ENCODE measurements at places on chromosomes 7 and 10.

GRCh38 chr7:28806841-28807240 lies 151.3 kb downstream of the TRIL start:
- DNase-seq = no peak

GRCh38 chr10:74047871-74048270 lies 50.0 kb downstream of the VCL start:
- no peak for DNase-seq

- DNase-seq = no peak
Observed at GRCh38 chr7:16826060-16826459, 21.3 kb upstream of the AGR2 start.

- no peak for DNase-seq
Observed at GRCh38 chr7:43952028-43952427, 25.8 kb downstream of the UBE2D4 start.

DNA sequence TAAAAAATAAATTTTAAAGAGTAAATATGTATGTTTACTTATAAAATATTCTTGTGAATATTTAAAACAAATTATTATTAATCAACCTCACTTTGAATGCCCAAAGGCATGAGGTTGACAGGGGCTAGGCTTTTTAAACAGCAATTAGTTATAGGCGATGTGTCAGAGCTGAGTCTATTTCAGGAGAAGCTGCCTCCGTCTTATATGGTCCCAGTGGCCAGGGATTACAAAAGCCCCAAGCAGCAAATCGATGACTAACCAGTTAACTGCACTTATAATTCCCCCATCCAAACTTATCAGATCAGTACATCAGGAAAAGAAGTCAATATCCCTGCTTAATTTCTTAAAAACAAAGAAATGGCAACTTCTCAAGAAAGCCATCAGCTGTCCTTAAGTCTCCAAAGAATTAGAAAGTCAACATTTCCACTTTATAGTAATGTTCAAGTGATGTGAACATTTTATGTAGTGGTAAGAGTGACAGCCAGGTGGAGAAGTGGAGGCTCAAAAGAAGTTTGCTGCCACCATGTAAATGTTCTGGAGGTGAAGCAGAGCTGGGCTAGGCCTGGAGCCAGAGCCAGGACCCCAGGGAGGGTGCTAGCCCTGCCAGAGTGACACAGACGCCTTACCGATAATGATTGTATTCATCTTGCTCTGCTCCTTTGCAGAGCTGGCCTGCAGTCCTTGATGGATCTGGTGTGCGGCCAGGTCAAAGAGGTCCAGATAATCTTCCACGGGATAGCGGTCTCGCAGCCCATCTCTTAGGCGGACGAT lies 51.5 kb downstream of the CHST15 start:
- DNase-seq = no peak

DNA sequence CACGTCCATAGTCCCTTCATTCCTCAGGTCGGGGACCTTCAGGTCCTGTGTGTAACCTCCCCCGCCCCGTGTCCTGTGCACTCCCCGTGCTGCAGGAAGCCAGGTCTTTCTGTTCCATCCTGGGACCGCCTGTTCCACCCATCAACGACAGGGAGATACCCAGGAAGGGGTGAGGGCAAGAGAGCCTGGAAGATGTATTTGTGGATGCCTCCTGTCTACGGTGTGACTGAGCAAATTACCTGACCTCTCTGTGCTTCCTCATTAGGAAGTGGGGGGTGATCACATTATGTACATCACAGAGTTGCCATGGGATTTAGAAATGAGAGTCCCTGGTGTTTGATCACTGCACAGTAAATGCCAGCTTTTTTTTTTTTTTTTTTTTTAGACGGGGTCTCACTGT lies 46.3 kb downstream of the GRID2IP start:
- DNase-seq = no peak

GRCh38 chr7:53518319-53518718 lies 482.9 kb downstream of the POM121L12 start:
- DNase-seq = no peak

GRCh38 chr7:76340617-76341131 lies 18.1 kb downstream of the YWHAG start:
- DNase-seq = no peak

GRCh38 chr10:93086289-93086688 lies 12.6 kb downstream of the CYP26A1 start:
- DNase-seq = no peak

GRCh38 chr7:150450491-150451001 lies at the start of gene GIMAP8:
Gene GIMAP8, plus strand, starts transcription at chr7:150450630. Its CDS starts 16,069 bp downstream, at chr7:150466699.
- DNase-seq = no peak

DNA sequence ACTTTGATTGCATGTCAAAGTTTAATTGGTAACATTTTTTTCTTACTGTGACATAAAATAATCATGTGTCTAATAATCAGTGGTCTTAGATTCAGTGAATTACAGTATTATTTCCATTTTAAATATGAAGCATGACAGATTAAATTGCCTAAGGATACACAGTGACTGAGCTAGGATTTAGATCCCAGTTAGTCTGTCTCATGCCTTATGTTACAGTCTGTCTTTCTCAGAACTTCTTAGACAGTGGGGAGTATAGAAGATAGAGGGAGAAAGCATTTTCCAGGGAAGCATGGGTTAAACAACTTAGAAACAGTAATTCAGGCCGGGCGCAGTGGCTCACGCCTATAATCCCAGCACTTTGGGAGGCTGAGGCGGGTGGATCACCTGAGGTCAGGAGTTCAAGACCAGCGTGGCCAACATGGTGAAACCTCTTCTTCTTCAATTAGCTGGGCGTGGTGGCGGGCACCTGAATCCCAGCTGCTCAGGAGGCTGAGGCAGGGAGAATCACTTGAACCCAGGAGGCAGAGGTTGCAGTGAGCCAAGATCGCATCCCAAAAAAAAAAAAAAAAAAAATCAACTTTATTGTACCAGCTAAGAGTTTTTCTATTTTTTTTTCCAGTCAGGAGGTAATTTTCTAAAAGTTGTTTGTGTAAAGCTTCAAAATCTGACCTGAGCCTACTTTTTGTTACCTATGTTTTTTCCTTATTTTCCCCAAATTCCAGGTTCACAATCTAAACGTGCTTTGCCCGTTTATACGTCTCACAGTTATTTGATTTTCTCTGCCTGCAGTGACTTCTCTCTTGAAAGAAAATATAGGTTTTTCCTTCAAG lies 3.3 kb downstream of the CASD1 start:
- DNase-seq = no peak

- DNase-seq = no peak
Observed at GRCh38 chr10:112218960-112219359, 35.4 kb upstream of the GPAM start.

GRCh38 chr7:159159731-159160130 lies 15.1 kb upstream of the VIPR2 start:
- no peak for DNase-seq

- DNase-seq = no peak
Observed at GRCh38 chr10:44051584-44052385, 333.1 kb downstream of the CXCL12 start.

DNA sequence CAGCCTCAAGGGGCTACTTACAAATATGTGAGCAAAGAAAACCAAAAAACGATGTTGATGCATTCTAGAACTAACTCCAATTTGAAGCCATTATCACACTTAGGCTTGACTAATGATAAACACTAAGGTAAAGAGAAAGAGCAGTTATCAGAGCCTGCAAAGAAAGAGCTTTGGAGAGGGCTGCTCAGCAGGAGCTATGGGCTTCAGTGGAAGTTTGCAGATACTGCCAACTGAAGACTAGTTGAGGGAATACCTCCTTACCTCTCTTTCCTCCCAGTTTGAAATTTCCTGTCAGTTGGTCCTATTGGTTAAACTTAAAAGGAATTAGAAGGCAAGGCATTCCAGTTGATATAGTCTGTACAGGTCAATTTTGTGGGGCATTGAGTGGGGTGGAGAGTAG lies 498.1 kb upstream of the POT1 start:
- no peak for DNase-seq

DNA sequence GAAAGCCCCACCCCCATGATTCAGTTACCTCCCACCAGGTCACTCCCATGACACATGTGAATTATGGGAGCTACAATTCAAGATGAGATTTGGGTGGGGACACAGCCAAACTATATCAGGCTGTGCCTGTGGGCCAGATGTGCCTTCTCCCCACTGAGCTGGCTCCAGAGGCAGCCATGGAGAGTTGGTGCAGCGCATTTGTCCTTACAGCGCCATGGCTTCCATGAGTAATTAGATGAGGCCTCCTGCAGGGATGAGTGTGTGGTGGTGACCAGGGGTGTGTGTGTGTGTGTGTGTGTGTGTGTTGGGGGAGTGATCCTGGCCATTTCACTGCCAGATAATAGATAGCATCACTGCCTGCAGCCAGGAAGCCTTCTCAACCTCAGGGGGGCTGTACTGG lies 94.6 kb downstream of the FANK1 start:
- DNase-seq = no peak
